Muscle of leg (tissue), 16 donors: ENCODE measurements at places on chromosomes 7 and 10. TPM values are rescaled to one million over a fixed set of nuclear protein-coding genes. Genes with fewer than 3 reads are reported as not detected.
A peak's percentile ranks its signal among the peaks of the same experiment; 100 is the strongest.

Gene CDNF
- polyA plus RNA-seq: 2.8 TPM

DNA sequence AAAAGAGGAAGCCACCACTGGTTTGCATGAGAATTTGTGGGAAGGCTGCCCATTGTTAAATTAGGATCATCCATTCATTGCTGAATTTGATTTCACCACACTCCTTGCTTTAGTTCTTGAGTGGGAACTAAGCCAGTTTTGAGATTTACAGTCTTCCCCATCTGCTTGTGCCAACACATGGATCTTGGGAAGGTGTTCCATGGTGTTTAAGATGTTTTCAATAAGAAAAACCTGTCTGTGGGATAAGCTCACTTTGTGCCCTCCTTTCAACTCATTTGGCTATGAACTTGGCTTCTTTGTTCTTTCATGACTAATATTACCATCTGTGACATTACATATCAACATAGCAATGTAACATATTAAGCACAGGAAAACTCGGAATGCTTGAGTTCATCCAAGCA is 73.2 kb downstream of the INHBA start:
- peak; percentile 33 for DNase-seq

DNA sequence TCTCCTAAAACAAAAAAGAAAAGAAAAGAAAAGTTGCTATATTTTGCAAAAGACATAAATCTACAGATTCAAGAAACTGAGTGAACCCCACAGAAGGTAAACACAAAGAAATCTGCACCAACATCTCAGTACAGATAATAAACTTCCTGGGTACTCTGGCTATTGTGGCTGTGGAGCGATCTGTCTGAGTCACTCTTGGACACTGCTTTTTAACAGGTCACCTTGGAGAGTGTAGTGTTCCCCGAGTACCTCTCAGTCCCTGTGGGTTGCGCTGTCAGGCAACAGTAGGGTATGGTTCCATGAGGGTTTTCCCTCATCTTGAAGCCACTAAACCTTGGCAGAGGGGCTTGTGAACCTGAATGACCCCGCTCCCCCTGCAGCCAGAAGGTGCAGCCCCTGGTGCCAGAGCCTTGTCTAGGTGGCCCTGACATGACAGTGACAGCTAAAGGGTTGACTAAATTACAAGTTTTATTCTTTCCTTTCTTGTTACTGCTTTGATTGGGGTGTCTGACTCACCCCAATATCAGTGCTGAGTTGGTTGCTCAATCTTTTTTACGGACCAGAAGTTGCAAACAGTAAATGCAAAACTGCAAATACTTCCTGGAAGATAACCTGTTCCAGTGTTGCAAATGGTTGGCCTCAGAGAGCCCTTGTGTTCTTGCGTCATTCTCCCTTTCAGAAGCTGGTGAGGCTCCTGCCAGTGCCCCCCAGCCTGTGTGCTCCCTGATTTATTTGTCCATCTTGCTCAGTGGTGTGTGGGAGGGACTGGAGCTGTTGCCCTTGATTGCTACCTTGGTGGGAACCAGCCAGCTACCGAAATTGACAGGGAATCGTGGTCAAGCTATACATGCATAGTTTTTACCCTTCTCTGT is 30.6 kb downstream of the POR start:
- no peak for DNase-seq

- DNase-seq: no peak
These were observed 15.0 kb downstream of the HTRA1 start for GRCh38 chr10:122476333-122476695.
